ENCODE measurements at places on chromosomes 3 and 15.

DNA sequence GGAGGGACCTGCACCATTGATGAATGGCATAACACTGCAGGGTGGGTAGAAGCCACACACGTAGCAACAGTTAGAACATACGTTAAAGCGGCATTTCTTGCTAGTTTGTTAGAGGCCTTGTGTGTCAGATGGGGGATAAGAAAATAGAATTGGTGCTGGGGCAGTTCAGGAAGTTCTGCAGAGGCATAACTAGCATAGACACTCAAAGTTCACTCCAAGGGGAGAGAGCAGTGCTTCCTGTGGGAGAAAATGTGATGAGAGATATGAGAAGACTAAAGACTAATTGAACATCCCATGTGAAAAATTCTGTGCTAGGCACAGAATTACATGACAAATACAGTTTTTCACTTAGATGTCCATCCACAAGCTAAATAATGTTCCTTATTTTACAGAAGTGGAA lies 327.1 kb downstream of the ZNF621 start:
- DNase-seq, result no peak

DNA sequence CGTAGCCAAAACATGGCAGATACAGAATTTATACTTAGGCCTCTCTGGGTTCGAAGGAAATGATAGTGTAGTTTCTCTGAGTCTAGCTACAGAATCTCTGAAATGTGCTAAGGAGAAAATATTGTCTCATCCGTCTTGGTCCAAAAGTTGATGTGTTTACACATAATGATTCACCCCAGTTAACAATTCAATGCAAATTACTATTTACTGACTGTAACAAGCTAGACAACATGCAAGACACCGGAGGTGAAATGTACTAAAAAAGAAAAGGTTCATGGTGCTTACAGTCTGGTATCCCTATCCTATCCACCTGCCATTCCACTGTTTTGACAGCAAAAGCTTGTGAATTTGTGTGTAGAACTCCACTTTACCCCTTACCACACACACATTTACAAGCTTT lies 146.8 kb downstream of the SUCLG2 start:
- DNase-seq, result no peak

DNA sequence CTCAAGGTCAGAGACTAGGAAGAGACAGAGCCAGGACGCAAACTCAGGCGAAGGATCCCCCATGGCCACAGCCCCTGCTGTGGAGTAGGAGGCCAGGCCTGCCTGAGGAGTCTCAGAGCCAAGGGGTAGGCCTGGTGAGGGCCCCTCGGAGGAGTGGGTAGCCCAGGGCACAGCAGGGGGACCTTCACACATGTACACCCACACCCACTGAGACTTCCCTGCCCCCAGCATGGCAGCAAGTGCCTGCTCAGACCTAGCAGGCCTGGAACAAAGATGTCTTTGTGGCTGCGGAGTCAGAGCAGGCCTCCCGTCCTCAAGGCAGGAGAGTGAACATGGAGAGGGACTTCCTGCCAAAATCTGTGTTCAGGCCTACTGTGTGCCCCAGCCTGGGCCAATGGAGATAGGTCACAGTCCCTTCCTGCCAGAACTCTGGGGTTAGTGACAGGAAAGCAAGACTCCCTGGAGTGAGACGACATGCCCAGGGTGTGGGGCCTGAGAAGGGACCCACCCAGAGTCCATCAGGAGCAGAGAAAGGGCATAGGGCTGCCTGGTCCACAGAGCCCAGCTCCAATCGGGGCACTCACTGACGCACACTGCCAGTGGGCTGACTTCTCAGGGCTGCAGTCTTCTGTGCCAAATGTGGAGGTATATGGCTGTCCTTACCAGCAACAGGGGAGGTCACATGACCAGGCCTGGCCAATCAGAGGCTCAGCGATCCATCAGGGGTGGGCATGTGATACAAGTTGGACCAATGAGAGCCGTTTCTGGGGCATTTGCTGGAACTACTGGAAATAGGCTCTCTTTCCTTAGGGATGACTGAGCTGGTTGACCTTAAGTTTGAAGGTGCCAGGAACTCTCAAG lies 2.3 kb downstream of the GRIP2 start:
- no peak for DNase-seq

GRCh38 chr15:26974120-26974780 lies 3.3 kb downstream of the GABRG3 start:
- DNase-seq, result no peak

DNA sequence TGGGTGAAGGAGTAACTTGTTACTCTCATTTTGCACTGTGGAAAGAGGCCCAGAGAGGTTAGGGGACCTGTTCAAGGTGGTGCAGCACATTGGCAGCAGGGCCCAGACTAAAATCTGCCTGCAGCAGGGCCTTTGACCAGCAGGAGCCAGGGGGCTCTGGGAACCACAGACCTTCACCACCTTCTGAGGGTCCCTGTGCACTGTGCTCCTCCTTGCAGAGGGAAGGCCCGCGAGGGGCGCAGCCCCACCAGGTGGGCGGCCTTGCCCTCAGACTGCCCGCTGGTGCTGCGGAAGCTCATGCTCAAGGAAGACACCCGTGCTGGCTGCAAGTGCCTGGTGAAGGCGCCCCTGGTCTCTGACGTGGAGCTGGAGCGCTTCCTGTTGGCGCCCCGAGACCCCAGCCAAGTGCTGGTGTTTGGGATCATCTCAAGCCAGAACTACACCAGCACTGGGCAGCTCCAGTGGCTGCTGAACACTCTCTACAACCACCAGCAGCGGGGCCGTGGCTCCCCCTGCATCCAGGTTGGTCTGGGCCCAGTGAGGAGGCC lies 61.5 kb upstream of the FGD5 start:
- no peak for DNase-seq

DNA sequence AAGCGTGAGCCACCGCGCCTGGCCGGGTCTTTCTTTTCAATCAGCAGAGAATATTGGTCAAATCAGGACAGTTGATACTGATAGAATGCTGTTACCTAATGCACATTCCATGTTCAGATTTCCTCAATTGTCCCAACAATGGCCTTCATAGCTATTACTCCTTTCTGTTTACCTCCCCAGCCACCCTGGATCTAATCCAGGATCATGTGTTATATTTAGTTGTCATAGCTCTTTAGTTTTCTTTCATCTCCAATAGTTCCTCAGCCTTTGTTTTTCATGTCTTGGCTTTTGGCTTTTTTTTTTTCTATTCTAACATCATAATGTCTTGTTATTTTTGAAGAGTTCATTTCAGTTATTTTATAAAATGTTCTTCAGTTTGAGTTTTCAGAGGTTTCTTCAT lies 14.6 kb downstream of the USP3 start:
- DNase-seq, result no peak

DNA sequence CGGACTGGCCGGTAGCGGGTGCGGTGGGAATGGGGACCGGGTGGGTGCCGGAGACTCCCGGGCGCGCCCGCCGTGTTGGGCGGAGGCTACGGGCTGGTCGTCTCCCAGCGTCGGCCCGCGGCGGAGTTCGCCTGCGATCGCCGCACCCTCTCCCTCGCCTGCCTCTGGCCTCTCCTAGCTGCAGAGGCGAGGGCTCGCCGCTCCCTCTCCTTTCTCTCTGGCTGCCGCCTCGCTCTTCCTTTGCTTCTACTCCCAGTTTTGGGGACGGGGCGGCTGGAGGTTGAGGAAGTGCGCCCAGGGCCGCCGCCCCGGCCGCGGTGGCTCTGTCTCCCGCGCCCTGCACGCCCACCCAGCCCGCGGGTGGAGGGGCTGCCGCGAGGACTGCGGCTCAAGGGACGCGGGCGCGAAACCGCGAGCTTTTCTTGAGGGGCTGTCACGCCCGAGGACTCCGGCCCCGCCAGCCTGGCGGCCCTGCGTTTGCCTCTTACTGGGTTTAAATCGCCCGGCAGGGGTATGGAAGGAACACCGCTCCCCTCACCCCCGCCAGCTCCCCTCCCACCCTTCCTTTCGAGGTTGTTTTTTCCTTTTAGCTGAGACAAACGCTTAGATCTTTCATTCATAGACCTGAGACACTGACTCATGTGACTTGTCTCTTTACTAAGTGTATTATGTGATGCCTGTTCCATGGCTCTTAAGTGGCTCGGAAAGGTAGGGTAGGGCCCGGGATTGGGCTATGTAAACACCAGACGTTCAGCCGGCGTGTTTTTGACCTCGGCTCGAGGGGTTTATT lies 654 bp downstream of the PIK3CA start:
- DNase-seq, result peak; percentile 50

DNA sequence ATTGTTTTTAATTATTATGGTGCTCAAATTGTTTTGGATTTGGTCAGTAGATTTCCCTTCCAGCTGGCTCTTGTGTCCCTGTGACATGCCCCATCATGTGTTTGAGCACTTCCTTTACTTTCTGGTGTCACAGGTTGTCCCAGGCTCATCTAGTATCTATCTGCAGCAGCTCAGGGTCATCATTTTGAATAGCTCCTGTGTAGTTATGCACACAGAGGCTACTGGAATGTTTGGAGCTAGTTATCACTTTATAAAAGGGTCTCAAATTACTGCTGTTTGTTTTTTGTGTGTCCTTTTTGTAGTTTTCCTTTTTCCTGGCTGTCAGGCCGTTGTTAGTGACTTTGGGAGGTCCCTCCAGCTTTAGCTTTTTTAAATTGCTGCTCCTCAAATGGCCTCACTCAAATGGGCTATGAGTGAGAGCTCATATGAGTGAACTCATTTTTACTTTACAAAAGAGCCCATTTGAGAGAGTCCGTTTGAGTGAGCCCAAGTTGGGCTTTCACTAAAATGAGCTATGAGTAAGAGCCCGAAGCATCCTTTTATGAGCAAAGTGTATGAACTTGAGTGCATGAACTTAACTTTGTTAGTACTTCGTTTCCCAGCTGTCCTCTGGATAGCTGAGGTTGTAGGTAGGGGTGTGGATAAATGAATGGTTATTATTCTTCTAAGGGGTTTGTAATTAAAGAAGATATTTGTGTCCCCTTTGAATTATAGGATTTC lies 43.8 kb downstream of the SQOR start:
- DNase-seq, result no peak

GRCh38 chr3:45779746-45780735 lies 16.3 kb downstream of the SLC6A20 start:
- no peak for DNase-seq

DNA sequence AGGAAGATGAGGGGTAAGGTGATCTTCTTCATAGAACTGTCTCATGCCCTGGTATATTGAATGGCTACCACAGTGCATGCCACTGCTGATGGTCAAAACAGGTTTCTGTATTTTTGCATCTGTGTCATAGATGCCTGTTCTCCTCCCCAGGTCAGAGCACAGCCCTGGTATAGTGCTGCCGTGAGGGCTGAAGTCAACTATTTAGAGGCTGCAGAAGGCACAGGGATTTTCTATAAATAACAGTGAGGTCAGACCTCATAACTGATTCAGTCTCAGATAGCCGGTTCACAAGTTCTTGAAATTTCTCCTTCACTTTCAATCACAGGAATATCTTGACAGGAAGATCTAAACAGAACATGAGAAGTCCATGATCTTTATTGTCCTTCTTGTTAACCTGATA lies 99.2 kb upstream of the NUDT16 start:
- DNase-seq, result no peak

DNA sequence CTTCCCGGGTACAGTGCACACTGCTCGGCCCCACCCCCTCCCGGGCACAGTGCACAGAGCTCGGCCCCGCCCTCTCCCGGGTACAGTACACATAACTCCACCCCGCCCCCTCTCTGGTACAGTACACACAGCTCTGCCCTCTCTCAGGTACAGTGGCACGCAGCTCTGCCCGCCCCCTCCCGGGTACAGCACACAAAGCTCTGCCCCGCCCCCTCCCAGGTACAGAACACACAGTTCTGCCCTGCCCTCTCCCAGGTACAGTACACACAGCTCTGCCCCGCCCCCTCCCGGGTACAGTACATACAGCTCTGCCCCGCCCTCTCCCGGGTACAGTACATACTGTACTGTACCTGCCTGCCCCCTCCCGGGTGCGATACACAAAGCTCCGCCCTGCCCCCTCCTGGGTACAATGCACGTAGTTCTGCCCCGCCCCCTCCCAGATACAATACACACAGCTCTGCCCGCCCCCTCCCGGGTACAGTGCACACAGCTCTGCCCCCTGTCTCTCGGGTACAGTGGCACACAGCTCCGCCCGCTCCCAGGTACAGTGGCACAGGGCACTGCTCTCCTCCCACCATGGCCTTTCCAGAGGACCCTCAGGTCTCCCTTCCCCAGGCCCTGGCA lies 16.4 kb upstream of the PRR20G start:
- DNase-seq, result no peak

GRCh38 chr15:42955518-42955917 lies 34.9 kb upstream of the TTBK2 start:
- DNase-seq, result no peak

DNA sequence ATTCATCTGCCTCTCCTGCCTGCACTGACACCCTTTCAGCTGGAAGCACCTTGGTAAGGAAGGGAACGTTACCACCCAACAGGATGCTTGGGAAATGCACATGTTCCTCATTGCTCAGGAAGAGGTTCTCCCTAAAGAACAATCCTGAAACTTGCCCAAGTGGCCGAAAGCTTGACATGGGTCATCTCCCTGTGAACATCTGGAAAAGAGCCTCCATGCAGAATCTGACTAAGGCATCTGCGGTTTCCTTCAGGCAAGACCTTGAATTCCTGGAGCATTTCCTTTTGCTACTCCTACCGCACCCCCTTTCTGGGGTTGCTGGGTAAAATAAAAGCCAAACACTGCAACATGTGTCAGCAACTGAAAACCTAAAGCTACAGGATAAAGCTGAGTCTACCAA lies 68.7 kb upstream of the SNRK start:
- DNase-seq, result no peak

GRCh38 chr3:133825969-133826727 lies 20.5 kb downstream of the SRPRB start:
- no peak for DNase-seq

- DNase-seq, result no peak
Observed at GRCh38 chr3:170753421-170754310, 116.3 kb downstream of the RPL22L1 start.

DNA sequence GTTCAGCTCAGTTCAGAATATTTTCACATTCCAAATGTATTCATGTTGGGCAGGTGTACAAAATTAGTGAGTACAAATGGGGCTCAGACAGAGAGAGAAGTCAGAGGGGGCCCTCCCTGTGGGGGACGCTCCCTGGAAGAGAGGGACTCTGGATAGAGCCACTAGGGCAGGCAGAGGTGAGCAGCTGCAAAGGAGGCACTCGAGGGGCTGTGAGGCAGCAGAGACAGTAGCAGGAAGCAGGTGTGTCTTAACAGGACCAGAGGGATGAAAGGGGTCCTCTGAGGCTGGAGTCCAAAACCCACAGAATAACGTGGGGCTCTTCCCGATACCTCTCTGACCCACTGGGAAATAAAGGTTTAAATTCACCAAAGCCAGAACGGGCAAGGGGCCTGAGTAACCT lies 127.1 kb downstream of the MEGF11 start:
- no peak for DNase-seq

- DNase-seq, result peak; percentile 5
Observed at GRCh38 chr3:156615592-156616173, 58.7 kb upstream of the TIPARP start.

DNA sequence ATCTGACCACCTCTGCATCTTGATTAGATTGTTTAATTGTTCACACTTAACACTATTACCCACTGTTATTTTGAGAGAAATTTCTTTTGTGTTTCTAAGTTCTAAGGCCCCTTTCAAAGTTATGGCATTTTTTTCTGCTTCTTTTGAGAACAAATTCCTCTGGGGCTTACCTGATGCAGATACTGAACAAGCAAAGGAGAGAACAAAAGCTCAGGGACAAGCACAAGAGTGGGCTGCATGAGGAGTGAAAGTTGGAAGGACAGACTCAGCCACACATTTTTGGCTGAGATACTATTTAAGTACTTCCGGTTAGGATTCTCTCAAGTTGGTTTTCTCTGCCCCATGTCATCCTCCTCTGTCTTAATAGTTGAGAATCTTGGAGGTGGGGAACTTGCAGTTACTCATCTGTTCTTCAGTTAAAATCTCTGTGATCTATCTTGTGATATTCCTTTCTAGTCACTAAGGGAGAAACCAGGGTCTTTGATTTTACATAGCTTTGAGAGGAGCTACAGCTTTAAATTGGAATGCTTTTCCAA lies 54.7 kb downstream of the CMTM6 start:
- no peak for DNase-seq

All from substantia nigra (tissue), 51 donors.